Stimulated activated CD4-positive, alpha-beta T cell treated with anti-CD3 and anti-CD28 coated beads, Interleukin-12 subunit alpha, Interleukin-12 subunit beta, amount 100 ng/mL, for 4 hours (primary cell): ENCODE measurements at places on chromosomes 13 and 19.
A peak's percentile ranks its signal among the peaks of the same experiment; 100 is the strongest.

GRCh38 chr19:10379880-10380312 is 476 bp downstream of the TYK2 start:
- no peak for DNase-seq

GRCh38 chr13:113267642-113268405 is 29.2 kb upstream of the LAMP1 start:
- no peak for DNase-seq

GRCh38 chr13:49933511-49933910 is 2.6 kb downstream of the SPRYD7 start:
- no peak for DNase-seq

- DNase-seq, result no peak
These were observed 4.3 kb downstream of the HPN start for GRCh38 chr19:35045667-35046300.

- DNase-seq, result no peak
These were observed 158.7 kb downstream of the TM9SF2 start for GRCh38 chr13:99659866-99660554.

DNA sequence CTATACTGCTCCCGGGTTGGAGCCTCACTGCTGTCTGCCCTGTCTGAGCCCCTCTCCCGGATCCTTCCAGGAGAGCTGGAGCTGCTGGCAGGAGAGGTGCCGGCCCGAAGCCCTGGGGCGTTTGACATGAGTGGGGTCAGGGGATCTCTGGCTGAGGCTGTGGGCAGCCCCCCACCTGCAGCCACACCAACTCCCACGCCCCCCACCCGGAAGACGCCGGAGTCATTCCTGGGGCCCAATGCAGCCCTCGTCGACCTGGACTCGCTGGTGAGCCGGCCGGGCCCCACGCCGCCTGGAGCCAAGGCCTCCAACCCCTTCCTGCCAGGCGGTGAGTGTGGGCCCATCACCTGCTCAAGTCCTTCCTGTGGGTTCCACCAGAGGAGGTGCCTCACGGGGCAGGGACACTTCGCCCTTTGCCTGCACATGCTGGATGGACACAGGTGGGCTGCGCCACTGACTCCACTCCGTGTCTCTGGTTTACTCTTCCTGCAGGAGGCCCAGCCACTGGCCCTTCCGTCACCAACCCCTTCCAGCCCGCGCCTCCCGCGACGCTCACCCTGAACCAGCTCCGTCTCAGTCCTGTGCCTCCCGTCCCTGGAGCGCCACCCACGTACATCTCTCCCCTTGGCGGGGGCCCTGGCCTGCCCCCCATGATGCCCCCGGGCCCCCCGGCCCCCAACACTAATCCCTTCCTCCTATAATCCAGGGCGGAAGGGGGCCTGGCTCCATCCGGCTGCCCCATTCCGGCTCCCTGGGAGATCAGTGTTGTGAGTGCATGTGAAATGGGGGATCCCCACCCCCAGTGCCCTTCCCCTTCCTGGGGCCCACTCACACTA is 19.8 kb downstream of the EPN1 start:
- DNase-seq, result no peak

DNA sequence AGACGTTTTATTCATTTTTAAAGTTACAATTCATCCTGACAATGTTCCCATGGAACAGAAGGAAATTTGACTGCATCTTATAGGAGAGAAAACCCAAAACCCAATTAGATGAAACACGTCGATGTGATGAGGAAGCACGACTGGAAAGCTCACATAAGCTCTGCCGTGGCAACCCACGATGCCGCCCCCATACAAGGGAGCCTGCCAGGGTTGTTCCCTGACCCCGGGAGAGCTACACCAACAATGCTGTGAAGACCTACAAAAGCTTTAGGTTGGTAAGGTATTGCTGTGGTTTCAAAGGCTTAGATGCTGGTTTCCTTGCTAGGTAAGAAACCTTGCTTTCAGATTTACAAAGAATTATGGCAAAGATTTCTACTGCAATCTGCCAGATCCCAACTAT is 393.1 kb downstream of the KLF12 start:
- DNase-seq, result no peak

DNA sequence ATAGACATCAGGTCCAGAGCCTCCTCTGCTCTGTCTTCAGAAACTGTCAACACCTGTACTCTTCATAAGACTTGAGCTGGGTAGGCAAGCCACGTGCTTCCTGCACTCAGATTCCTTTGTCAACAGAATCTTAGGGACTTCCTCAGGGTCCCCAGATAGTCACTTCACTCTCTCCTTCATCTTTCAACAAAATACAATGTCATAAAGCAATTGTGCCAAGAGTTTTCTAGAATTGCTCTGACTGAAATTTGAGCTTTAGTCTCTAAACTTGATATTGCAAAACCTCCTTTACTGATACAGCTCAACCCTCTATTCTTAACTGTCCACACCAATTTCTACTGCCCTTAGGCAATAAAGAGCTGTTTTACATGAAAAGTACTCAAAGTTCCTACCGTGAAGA is 179.9 kb downstream of the IRS2 start:
- DNase-seq, result no peak

DNA sequence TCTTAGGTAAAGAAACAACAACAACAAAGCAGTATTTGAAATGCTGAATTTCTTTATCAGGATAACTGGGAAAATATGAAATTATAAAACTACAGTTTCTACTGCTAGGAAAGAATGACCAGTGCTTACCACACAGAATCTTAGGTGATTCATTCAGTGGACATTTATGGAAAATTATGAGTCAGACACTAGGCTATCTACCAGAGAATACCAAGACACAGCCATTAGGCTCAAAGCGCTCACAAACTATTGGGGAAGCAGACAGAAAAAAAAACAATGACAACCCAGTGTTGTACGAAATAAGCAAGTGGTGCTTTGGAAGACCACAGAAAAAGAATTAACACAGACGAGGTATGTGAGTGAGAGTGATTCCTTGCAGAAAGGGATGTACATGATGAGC is 1019.5 kb downstream of the PCDH9 start:
- DNase-seq, result no peak

DNA sequence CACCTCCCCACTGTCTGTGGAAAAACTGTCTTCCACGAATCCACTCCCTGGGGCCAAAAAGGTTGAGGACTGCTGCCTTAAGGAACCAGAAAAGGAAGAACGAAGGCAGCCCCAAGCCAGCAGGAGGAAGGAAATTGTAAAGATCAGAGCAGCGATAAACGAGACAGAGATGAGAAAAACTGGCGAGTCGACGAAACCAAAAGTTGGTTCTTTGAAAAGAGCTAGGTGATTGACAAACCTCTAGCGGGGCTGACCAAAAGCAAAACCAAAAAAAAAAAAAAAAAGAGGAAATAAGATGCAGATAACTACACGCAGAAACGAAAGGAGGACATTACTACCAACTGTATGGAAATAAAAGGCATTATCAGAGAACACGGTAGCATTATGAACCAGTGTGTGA is 76.9 kb downstream of the GADD45B start:
- DNase-seq, result peak; percentile 26

DNA sequence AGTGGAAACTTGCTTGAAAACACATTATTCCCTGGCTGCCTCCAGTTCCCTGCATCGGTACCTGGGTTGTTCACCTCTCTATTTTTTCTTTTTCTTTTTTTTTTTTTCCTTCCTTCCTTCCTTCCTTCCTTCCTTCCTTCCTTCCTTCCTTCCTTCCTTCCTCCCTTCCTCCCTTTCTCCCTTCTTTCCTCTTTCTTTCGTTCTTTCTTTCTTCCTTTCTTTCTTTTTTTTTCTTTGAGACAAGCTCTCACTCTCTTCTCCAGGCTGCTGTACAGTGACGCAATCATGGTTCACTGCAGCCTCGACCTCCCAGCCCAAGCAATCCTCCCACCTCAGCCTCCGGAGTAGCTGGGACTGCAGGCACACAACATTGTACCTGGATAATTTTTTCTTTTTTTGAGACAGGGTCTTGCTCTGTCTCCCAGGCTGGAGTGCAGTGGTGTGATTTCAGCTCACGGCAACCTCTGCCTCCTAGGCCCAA is 3.4 kb upstream of the RASAL3 start:
- no peak for DNase-seq

GRCh38 chr19:54279406-54279962 is 1.4 kb downstream of the LILRB2 start:
- no peak for DNase-seq

DNA sequence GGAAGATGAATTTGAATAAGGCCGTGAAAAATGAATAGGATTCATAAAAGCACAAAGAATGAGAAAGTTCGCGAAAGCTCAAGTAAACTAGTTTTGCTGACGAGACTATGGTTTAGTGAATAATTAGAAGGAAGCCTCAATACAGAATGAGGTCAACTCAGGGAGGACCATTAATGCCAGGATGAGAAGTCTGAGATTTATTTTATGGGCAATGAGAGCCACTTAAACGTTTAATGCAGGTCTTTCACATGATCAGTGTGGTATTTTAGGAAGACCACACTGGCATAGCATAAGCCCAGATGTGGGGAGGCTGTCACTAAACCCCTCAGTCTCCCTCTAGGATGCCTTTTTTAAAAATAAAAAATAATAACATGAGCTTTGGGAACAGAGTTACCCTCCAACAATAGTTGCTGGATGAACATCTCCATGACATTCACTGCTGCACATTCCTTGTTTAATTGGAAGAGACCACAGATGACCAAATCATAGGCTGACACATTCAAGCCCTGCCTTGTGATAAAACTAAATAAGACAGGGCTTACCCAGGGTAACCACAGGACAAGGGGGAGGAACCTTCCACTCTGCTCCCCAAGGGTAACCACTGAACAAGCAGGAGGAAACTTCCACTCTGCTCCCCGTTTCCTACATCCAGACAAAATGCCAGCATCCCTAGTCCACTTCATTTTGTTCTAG is 43.6 kb upstream of the LSM14A start:
- DNase-seq, result no peak

DNA sequence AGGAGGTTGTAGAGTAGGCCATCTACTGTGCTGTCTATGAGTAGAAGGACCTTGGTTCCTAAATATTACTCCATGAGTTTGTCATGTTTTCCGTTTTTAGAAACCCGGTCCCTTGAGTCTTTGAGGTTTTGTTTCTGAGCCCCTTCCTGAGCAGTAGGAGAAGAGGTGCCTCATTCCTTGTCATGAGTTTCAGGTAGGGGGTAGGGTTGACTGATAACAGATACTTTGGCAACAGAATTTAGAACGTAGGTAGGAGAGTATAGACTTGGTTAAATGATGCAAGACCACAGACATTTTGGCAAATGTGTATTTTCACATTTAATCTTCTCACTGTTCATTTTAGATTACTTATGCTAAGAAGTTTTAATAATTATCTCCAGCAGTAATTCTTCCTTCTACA is 24.6 kb downstream of the LMO7 start:
- DNase-seq, result no peak

DNA sequence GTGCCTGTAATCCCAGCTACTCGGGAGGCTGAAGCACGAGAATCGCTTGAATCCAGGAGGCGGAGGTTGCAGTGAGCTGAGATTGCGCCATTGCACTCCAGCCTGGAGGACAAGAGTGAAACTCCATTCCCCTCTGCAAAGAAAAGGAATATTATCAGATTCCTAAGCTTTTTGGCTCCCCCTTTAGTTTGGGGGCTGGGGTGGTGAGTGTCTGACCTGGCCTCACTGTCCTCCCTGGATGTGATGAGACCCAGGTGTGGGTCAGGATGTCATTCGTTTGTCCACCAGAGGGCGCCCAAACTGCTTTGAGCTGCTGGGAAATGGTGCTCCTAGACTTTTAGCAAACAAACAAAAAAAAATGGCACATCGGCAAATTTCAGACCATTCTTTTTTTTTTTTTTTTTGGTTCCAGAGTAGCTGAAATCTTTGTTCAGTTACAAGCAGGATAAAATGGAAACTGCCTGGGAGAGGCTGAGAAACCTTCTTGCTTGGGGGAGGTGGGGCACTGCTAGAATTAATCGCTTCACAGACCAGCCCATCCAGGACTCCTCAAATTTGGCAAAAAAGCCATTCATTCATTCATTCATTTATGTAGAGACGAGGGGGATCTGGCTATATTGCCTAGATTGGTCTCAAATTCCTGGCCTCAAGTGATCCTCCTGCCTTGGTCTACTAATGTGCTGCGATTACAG is 29.4 kb downstream of the SPC24 start:
- peak; percentile 72 for DNase-seq

- DNase-seq, result peak; percentile 69
These were observed 40.3 kb downstream of the ZNF787 start for GRCh38 chr19:56080669-56081401.

DNA sequence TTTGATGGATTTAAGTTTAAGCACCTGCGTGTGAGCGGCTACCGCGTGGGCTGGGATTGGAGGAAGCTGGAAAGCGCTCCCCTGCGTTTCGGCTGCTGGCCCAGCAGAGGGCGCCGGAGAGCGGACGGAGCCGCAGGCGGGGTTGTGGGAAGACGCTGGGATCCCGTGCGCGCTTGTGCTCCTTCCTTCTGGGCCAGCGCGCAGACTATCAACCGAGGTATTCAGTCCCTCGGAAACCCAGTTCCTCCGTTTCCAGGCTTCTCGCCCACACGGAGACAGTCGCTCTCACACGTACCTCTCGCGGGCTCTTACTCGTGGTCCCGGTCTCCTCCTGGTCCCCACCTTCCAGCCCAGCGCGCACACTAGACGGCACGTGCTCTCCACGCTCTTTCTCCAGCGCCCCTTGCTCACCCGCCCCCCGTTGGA is 28.8 kb downstream of the EPN1 start:
- peak; percentile 54 for DNase-seq

DNA sequence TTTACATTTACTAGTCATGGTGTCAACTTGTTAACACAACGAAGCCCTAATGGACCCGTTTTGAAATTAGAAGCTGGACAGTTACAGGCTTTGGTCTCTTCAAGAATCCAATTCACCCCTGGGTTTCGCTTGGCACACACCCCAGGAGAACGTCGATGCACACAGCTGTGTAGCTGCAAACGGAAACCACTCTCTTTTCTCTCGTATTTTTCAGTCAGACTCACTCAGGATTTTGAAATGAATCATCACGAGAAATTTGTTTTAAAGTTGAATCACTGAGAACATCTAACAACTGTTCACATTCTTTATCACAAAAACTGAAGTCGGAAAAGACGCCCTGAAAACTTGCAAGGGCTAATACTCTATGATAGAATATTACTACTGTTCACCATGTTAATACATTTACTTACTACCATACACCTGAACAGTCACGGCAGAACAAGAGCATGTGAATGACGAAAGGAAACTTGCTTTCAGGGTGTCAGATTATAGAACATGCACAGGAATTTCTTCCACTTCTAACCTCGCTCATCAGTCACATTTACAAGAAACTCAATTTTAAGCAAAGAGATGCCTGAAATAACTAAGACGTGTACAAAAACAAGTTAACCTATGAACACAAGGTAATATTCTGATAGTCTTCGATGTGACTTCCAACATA is 4.7 kb downstream of the PNMA8A start:
- DNase-seq, result no peak

DNA sequence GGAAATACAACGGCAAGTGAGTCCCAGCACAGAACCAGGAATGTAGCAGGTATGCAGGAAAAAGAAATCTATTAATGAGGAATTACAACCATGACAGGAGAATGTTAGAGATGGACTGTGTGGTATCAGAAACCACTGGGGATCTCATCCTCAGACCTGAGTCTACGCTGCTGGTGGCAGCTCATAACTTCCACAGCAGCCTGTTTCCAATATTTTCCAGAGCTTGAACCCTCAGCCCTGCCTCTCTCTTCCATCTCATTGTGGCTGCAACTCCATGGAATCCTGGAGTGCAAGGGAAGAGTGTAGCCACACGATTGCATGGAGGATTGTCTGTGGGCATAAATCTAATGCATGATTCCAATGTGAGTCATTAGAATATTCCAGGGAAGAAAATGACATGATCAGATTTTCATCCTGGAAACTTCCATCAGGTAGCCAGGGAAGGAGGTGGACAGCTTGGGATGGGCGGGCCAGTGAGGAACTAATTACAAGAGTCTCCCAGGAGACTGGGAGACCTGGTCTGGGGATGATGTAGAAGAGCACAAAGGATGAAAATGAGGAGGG is 14.9 kb downstream of the PLA2G4C start:
- no peak for DNase-seq
